ENCODE measurements at places on chromosomes 7 and 10.

DNA sequence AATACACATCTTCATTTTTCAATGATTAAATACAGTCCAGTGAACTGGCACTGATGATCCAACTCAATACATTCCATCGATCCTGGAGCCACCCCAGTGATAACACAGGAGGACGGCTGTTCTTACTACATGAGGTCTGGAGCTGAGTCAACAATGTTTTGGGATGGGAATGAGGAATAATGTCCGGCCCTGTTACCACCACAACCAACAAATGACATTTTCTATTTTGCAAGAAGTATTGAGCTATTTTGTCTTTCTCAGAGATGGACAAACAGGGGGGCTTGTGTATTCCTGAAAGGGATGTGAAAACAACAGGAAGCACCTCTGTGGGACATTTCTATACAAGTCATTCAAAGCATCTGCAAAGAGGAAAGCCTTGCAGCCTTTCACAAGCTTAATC is 249.2 kb downstream of the PARD3 start:
- no peak for DNase-seq

GRCh38 chr10:45443101-45444009 is 69.3 kb downstream of the ALOX5 start:
- DNase-seq, result no peak

- no peak for DNase-seq
These were observed 634 bp upstream of the HOXA7 start for GRCh38 chr7:27156916-27157701.

DNA sequence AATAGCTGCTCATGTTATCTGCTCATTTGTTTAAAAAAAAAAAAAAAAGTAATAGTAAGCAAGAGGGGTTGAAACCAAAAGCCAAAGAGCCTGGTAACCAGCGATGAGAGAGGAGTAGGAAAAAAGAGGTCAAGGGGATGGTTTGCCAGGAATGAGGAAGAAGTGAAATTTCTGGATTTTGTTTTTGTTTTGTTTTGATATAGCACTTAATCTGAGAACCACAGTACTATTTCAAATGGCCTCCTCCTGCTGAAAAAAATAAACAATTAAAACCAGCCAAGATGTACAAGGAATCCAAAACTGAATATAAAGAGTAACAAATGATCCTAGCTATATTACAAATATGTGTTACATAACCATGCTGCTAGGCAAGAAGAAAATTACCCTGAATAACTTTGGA is 213.1 kb downstream of the FGFR2 start:
- DNase-seq, result no peak

DNA sequence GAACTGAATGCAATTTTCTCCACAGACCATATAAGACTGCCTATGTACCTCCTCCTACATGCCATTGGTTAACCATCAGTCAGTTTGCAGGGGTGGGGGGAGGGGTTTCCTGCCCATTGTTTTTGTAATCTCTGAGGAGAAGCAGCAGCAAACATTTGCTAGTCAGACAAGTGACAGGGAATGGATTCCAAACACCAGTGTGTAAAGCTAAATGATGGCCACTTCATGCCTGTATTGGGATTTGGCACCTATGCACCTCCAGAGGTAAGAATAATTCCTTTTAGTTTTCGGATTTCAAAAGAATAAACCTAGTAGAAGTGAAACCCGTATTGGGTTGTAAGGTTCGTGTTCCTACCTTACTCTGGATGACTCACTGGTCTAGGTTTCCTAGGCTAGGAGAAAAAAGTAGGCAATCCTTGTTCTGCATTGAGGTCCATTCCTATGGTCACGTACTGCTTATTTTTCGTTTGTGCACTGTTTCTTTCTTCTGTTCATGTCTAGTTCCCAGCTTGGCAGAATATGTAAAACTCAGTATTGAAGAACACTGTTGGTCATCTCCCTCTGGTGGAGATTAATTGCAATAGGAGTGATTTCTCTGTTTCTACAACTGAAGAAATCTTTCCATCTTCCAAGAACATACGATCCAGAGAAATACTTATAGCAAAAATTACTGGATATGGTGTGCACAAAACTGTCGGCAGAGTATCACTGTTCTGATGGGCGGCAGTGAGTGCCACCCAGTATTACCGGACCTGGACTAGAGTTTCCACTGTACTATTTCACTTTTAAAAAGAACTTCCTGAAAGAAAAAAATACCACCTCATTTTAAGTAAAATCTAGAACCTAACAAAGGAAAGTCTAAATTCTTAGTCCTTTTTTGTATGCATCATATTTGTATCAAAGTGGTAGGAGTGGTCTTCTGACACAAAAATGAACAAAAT is at the start of gene AKR1C3:
TSS of gene AKR1C3 (plus strand) at position 150 of the 941 bp plus-strand sequence. CDS start at position 181, 31 bp downstream.
- no peak for DNase-seq

- DNase-seq, result no peak
These were observed 101.7 kb upstream of the SVIL start for GRCh38 chr10:29736366-29737073.

DNA sequence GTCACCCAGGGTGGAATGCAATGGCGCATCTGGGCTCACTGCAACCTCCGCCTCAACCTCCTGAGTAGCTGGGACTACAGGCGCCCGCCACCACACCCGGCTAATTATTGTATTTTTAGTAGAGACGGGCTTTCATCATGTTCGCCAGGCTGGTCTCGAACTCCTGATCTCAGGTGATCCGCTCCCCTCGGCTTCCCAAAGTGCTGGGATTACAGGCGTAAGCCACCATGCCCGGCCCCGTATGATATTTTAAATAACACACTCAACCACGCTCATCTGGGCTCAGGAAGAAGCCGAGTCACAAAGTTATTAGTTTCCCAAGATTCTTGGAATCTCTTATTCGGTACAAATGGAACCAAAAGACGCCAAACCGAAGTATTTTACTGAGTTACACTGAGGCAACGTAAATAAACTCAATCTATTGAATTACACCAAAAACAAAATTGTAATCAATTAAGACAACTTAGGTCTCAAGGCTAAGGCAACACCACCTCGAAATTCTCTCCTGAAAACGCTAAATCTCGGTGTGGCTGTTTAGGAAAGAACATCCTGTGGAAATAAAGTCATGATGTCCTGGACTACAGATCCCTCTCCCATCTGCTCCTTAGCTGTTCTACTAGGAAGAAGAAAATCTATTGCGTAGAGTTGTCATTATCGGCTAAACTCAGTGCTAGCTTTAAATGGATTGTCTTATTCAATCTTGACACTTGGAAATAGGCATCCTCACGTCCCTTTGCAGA is 910 bp downstream of the ARHGAP19 start:
- no peak for DNase-seq

Data from stimulated activated CD8-positive, alpha-beta memory T cell treated with anti-CD3 and anti-CD28 coated beads, Interleukin-2, amount 100 ng/mL, for 1 hour (primary cell).